ENCODE measurements at places on chromosomes 7 and 10.

DNA sequence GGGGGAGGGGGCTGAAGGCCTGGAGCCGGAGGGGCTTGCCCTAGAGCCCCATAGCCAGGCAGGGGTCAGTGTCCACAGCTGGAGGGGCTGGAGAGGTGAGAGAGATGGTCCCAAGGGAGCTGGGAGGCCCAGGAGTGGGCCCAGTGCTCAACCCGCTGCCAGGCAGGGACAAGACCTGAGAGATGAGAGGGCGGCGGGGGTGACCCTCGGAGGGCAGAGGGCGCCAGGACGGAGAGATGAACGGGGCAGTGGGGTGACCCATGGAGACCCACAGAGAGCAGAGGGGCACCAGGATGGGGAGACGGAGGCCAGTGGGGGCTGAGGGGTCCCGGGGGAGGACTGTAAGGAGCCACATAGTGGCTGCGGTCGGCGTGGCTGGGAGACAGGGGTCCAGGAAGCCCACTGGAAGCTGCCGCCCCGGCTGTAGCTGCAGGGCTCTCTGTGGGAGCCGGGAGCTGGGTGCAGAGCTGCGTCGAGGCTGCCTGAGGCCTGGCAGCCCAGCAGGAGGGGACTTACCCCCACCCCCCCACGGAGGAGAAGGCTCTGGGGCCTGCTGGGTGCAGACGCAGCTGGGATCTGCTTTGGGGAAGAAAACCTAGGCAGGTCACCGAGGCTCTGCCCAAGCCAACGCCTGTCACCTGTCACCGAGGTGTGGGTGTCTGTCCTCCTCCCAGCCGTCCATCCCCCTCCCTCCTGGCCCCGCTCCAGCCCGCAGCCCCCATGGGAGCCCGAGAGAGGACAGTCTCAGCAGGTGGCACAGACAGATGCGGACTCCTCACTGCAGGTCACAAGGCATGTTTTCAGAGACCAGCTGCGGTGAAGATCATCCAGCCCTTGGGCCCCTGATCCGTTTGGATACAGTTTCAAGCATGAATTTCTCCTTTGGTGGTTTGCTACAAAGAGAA lies 25.1 kb downstream of the PWWP2B start:
- no peak for DNase-seq

DNA sequence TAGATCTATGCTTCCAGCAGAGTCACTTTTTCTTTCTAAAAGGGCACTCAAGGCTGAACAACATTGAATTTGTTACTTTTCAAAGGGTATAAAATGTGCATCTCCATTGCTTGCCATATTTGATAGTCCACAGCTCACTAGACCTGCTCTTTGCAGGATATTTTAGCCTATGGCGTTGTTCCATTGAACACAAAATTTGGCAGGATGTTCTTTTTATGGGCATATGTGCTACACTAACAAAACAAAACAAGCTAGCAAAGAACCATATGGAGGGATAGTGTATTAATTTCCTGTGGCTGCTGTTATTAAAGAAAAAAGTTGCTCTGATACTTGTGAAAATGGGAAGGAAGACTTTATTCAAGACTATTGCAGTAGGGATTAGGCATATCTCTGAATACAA lies 828.7 kb downstream of the TYW1 start:
- no peak for DNase-seq

GRCh38 chr10:125868372-125868975 lies 12.6 kb downstream of the DHX32 start:
- DNase-seq = peak; percentile 20

GRCh38 chr7:49333180-49333881 lies 409.0 kb downstream of the CDC14C start:
- no peak for DNase-seq

DNA sequence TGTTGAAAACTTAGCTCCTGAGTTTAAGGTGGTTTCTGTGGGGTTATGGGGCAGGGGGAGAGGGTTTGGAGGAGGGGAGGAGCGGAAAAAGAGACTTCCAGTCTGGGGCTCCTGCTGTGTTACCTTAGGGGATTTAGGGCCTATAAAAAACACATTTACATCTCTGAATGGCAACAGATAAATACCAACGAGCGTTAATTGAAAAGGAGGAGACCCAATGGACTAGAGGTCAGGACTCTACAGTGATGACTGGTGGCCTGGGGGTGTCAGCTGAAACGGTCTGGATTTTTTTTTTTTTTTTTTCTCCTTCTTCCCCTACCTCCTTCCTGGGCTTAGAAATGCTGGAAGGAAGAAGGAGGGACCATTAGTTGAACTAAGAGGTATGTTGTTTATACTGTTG lies 47.4 kb downstream of the AUTS2 start:
- no peak for DNase-seq

- DNase-seq = no peak
Observed at GRCh38 chr10:73210395-73211105, 36.5 kb downstream of the DNAJC9 start.

GRCh38 chr10:100872034-100872791 lies 40.5 kb upstream of the SLF2 start:
- no peak for DNase-seq

DNA sequence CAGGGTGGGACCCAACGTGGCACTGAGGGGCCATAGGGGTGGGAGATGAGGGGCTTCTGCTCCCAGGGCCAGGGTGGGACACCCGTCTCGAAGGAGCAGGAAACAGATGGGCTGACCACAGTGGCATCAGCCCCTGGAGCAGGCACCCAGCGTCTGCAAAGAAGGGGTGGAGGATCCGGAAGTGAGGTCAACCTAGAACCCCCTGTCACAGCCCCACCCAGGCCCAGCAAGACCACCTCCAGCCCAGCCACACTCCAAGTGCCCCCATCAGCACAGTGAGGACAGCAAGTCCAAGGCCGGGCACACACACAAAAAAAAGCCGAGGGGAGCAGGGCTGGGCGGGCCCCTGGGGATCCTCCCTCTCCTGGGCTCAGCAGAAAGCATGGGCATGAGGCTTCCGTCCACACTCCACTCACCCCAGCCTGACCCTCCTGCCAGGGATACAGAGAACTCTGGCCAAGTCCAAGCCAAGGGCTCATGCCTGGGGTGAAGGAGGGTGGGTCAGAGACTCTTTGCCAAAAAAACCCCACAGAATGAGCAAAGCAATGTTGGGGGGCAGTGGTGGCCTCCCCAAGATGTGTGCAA lies 111.0 kb downstream of the FOXL3 start:
- no peak for DNase-seq

DNA sequence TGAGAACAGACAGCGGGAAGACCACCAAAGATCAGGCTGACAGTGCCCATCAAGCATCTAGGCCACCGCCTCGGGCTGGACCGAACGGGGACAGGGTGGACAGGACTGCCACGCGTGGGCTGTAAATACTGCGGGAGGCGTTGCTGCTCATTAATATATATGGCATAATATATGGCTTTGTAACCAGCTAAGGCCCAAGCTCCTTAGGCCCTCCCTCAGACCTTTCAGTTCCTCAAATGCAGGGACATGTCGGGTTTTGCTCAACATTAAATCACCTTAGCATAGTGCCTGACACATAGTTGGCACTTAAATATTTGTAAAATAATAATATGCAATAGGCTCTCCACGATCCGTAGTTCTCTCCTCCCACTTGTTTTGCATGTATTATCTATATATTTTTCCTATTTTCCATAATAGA lies 402 bp upstream of the TMEM168 start:
- DNase-seq = no peak

- DNase-seq = no peak
Observed at GRCh38 chr7:116933465-116933864, 19.8 kb upstream of the ST7 start.

GRCh38 chr7:150317748-150318444 lies 5.3 kb upstream of the LRRC61 start:
- no peak for DNase-seq

GRCh38 chr10:43748560-43748959 lies 99.9 kb upstream of the ZNF32 start:
- DNase-seq = no peak

DNA sequence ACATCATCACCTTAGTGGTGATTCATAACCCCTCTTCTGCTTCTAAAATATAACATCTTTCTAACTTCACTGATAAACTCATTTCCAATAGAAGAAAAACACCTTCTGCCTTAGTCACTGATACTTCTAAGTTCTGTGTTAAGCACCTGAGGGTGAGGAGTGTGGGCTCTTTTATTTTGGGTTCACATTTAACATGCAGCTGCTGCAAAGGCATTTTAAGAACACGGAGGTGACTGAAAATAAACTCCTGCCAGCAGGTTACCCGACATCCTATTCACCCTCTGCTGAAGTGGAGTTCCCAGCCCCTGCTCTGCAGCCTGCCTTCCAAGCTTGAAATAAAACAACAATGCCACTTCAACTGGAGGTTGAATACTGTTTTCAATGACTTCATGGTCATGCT lies 202.9 kb upstream of the PLXNA4 start:
- no peak for DNase-seq
